ENCODE measurements at places on chromosomes 6 and 20. TPM values are rescaled to one million over a fixed set of nuclear protein-coding genes. Genes with fewer than 3 reads are reported as not detected.
A peak's percentile ranks its signal among the peaks of the same experiment; 100 is the strongest.

Gene FBXL4
- 16.1 TPM for total RNA-seq

Gene PPP1R14C
- total RNA-seq, result 6.6 TPM

Gene LAMA2
- 1.7 TPM for total RNA-seq

Gene GPLD1
- 0.75 TPM for total RNA-seq

Gene MUCL3
- not detected for total RNA-seq

Gene TMEM74B
- 2.1 TPM for total RNA-seq

Gene GHRH
- total RNA-seq, result not detected

GRCh38 chr6:57064809-57065208 is 18.3 kb downstream of the KIAA1586 start:
- peak; percentile 22 for DNase-seq
- H3K4me1 ChIP-seq, result peaks cover 13% of the 10 kb centered on the region
- H3K27ac ChIP-seq, result no peak overlapping the region
- peaks cover 18% of the 10 kb centered on the region for H3K36me3 ChIP-seq
- H3K4me3 ChIP-seq, result no peak overlapping the region

GRCh38 chr20:38883081-38883980 is 42.9 kb upstream of the FAM83D start:
- no peaks in the 10 kb centered on the region for H3K36me3 ChIP-seq
- no peak for DNase-seq
- H3K4me1 ChIP-seq, result no peaks in the 10 kb centered on the region
- H3K27ac ChIP-seq, result no peak overlapping the region

- no peaks in the 10 kb centered on the region for H3K27me3 ChIP-seq
- no peaks in the 10 kb centered on the region for H3K36me3 ChIP-seq
- H3K4me1 ChIP-seq, result no peaks in the 10 kb centered on the region
- DNase-seq, result no peak
Observed at GRCh38 chr6:29730575-29731126, 7.4 kb downstream of the HLA-F start.

- no peak for DNase-seq
- peak overlapping the region; percentile 62 for H3K4me3 ChIP-seq
- H3K27me3 ChIP-seq, result peaks cover 37% of the 10 kb centered on the region
- H3K36me3 ChIP-seq, result no peaks in the 10 kb centered on the region
Observed at GRCh38 chr20:3238616-3239025, 369 bp downstream of the SLC4A11 start.

DNA sequence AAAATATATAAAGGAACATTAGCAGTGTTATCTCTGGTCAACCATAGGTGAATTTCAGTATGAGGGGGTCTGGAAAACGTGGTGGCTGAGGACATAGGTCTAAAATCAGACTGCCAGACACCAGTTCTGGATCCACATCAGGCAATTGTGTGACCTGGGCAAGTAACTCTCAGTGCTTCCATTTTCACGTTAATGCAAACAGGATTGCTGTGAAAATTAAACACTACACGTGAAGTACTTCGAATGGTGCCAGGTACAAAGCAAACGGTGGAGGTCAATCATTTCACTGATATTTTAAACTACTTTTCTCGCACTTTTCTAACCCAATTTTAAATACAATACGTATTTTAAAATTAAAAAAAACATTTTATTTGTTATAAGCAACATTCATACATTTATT is 315.7 kb downstream of the TRDN start:
- no peak for DNase-seq
- no peak overlapping the region for H3K4me3 ChIP-seq
- H3K36me3 ChIP-seq, result no peaks in the 10 kb centered on the region
- H3K4me1 ChIP-seq, result no peaks in the 10 kb centered on the region
- H3K27me3 ChIP-seq, result no peaks in the 10 kb centered on the region
- no peak overlapping the region for H3K27ac ChIP-seq

DNA sequence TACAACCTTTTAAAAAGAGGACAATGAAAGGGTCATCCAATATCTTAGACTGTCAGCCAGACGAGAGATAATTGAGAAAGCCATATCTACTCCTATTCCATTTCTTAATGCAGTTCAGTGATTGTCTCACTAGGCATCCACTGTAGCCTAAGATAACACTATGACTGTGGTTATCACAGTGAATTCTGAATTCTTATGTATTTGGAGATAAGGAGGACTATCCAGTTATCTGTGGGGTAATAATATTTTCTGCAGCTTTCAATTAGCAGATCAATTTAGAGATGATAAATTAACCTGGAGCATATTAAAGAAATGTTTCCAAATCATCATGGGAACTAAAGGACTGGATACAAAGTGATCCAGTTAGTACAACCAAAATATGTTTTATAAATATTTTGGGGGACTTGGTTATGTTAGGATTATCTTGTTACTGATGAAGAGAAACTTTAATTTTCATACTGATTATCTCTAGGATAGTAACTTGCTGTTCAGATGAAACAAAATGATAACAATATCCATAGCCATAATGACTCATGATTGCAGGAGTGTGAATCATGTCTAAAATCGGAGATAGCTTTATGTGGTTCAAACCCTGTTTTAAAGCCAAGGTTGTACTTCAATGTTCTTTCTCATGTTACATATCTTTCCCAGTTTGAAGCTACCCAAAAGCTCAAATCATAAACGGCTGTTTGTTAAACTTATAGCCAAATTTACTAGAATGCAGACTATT is 1152.0 kb downstream of the HACE1 start:
- no peak overlapping the region for H3K4me3 ChIP-seq
- H3K36me3 ChIP-seq, result no peaks in the 10 kb centered on the region
- H3K27ac ChIP-seq, result no peak overlapping the region
- no peak for DNase-seq
- H3K27me3 ChIP-seq, result no peaks in the 10 kb centered on the region
- no peaks in the 10 kb centered on the region for H3K4me1 ChIP-seq

DNA sequence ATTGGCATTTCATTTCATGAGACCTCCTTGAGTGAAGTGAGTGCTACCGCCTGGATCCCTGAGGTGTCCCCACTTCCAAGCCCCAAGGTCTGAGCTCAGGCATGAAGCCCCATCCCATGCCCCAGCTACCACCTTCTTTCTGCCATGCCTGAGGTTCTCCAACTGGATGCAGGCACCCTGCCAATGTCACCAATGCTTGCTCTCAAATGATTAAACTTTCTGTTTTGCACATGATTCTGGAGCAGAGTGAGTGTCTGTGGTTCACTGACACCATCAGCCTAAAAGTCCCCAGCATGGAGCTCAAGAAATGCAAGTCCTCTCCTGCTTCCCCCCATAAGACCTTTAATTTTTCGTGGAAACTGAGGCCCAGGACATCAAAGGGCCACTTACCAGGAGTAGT is 43.7 kb upstream of the BPIFA2 start:
- no peaks in the 10 kb centered on the region for H3K36me3 ChIP-seq
- no peaks in the 10 kb centered on the region for H3K27me3 ChIP-seq
- DNase-seq, result no peak
- H3K27ac ChIP-seq, result no peak overlapping the region

- no peak overlapping the region for H3K27ac ChIP-seq
- H3K4me3 ChIP-seq, result no peak overlapping the region
- H3K27me3 ChIP-seq, result no peaks in the 10 kb centered on the region
- no peaks in the 10 kb centered on the region for H3K36me3 ChIP-seq
- peaks cover 19% of the 10 kb centered on the region for H3K4me1 ChIP-seq
Observed at GRCh38 chr6:36362551-36363370, 24.7 kb downstream of the ETV7 start.
